Motor neuron (in vitro differentiated cells): ENCODE measurements at places on chromosomes 4 and X.
A peak's percentile ranks its signal among the peaks of the same experiment; 100 is the strongest.

GRCh38 chr4:186844059-186844681, 120.5 kb upstream of the FAT1 start:
- peak; percentile 66 for ATAC-seq

GRCh38 chr4:81137894-81138293, 77.1 kb downstream of the PRKG2 start:
- ATAC-seq = no peak

DNA sequence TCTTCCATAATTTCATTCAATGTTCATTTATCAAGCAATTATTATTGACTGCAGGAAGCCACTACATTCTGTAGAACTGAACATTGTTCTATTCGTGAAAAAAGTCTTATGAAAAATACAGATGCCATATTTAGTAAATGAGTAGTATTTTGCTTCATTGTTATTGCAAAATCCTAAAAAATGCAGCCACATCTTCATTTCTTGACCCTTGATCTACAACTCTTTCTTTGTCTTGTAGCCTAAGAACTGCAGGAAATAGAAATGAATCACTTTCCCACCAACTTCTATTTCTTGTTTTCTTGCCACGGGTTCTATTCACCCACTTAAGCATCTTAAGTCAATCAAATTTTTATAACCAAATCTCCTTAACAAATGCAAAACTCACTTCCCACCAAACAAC, 63.3 kb downstream of the KCNIP4 start:
- ATAC-seq = no peak

DNA sequence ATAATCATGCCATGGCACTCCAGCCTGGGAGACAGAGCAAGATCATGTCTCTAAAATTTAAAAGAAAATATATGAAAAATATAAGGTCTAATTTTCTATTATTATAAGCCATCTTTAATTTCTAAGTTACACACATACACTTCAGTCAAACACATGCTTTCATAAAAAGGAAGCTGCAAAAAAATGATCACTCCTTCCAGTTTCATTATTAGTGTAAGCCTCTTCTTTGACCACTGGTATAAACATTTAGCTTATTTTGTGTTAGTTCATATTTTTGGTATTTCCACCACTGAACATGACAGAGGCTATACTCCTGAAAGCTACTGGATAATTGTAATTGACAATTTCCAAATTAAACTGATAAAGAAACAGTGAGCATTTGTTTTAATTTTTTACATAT, 163.3 kb upstream of the USP38 start:
- ATAC-seq = no peak

GRCh38 chr4:75950213-75950815, 9.5 kb upstream of the NAAA start:
- no peak for ATAC-seq

DNA sequence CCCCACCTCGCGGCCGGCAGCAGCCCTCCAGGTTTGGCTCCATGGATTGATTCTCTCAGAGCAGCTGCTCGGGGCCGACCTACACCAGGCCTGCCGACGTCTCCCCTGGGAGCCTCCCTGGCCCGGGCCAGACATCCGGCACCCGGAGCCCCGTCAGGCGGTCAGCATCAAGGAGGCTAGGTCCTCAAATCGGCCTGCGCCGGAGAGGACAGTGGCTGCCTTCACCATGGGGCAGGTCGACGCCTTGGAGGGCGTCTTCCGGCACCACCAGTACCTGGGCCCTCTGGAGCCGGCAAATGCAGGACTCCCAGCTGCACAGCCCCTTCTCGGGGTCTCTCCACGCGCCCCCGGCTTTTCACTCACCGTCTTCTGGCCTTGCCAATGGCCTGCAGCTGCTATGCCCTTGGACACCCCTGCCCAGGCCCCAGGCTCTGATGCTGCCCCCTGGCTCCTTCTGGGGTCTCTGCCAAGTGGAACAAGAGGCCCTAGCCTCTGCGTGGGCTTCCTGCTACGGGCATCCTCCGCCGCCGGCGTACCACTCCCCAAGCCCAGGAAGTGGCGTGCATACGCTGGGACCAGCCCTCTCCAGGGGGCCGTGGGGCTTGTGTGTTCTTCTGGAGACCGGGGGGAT, 341.8 kb downstream of the MAGEB5 start:
- no peak for ATAC-seq

GRCh38 chrX:94932278-94932965, 1258.4 kb downstream of the FAM133A start:
- no peak for ATAC-seq

DNA sequence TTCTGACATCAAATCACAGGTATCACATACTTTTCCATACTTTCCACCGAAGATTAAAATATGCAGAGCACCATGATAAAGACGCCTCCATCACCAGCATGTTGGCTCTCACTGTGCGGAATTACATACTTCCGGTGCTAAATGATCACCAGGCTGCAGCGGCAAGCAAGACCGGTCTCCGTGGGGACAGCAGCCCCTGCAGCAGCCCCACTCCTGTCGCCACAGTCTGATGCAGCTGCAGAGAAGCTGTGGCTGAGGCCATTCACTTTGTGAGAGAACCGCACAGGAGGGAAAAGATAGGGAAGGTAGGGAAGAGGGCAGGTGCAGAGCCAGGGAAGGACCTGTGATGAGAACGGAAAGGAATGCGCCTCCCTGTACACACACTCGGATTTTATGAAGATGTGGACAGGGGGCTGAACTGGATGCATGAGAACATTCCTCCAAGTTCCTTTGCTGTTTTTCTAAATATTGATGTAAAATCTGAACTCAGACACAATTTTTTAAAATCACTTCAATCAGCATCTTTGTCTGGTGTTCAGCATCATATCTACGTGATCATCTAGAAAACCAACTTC, 38.3 kb downstream of the AFAP1 start:
- ATAC-seq = no peak

- ATAC-seq = no peak
These were observed 53.3 kb downstream of the SLC4A4 start for GRCh38 chr4:71392109-71392508.

- ATAC-seq = no peak
These were observed 7.6 kb downstream of the WFS1 start for GRCh38 chr4:6277139-6277802.

DNA sequence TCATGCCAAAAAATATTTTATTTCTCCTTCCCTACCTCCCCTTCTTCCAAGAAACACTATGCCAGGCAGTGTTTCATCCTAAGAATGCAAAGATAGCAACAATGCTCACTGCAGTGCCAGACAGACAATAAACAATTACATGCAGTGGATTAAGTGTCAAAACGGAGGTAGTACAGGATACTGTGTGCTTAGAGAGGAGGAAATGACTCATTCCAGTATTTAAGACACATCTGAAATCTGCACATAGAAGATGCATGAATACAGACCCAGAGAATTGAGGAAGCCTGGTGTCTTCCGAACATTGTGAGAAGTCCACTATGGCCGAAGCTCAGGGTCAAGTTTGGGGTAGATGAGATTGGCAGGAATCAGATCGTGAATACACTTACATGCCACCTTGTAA, 326.4 kb downstream of the PPP3CA start:
- peak; percentile 43 for ATAC-seq
